Aorta (tissue), 5 donors: ENCODE measurements at places on chromosomes 5 and 9. TPM values are rescaled to one million over a fixed set of nuclear protein-coding genes. Genes with fewer than 3 reads are reported as not detected.

DNA sequence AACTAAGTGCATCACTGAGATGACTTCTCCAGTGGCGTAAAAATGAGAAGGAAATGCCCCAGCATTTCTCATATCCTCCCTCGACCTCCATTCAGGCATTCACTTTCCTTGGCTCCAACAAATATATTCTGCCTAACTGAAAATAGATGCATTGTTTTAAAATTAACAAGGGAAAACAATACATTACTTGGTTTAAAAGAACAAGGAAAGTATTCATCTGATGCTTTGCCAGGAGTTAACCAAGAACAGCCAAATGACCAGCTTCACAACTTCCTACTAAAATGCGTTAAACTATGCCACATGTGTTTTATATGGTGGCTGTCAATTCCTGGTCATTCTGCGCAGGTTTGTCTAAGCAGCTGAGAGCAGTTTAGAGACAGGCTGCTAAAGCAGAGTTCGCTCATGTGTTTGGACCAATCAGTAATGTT is 121.4 kb downstream of the GNAQ start:
- DNase-seq, result no peak

DNA sequence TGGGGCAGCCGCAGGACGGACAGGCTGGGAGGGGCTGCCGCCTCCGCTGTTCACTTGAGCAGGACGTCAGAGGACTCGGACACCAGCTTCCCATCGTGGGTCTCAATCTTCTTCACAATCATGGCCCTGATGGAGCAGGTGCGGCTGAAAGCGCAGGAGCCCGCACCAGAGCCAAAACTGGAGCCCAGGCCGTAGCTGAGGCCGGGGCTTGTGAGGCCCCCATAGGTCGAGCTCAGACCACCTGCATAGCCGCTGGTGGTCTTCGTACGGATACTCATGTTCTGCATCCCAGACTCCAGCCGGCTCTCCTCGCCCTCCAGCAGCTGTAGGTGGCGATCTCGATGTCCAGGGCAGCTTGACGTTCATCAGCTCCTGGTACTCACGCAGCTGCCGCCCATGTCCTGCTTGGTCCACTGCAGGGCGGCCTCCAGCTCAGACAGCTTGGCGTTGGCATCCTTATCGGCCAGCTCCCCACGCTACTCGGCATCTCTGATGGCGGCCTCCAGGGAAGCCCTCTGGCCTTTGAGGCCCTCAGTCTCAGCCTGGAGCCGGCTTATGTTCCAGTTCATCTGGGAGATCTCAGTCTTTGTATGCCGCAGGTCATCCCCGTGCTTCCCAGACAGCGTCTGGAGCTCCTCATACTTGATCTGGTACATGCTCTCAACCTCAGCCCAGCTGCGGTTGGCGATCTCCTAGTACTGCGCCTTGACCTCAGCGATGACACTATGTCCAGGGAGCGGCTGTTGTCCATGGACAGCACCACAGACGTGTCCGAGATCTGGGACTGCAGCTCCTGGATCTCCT is 43.7 kb upstream of the DEPDC1B start:
- DNase-seq, result no peak

- DNase-seq, result no peak
Measured at GRCh38 chr9:98536542-98537173, 172.1 kb downstream of the GABBR2 start.

GRCh38 chr9:81560851-81561732 is 128.3 kb downstream of the TLE1 start:
- no peak for DNase-seq

DOCK8 gene
- 20.2 TPM for total RNA-seq

ZDHHC21 gene
- 17.7 TPM for total RNA-seq

IFNE gene
- not detected for total RNA-seq

SURF4 gene
- 114 TPM for total RNA-seq

GRCh38 chr5:34684281-34684979 is 28.3 kb downstream of the RAI14 start:
- no peak for DNase-seq

GRCh38 chr9:95383845-95384244 is 66.3 kb upstream of the FANCC start:
- no peak for DNase-seq

DNA sequence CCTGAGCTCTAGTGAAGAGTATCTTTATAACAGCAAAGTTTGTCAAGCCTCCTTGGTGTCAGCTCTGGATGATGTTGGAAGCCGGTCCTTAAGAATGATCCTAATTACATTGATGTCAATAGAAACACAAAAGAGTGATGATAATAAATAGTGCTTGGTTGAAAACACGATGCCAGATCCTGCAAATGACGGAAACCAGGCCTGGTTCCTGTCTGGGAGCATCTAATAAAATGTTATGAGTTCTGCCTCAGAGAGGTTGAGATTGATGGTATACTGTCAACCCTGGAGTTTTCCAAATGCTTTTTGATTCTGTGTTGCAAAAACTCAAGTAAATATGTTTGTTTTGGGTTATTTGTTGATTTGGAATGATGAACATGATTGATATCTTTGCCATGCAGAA is 23.3 kb downstream of the HMHB1 start:
- DNase-seq, result no peak

DNA sequence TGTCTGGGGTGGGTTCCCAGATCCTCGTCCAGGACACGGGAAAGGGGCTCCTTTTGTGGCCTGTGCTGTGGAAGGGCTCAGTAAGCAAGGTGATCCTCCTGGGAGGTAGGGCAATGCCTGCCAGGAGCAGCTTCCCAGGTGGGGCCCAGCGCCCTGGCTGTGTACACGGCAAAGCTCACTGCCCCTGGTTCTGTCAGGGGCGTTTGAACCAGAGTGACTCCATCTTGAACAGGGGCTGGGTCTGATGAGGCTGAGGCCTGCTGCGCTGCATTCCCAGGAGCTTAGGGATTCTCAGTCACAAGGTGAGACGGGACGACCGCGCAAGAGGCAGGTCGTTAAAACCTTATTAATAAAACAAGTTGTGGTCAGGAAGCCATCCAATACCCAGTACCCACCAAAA is 19.9 kb upstream of the SLC12A7 start:
- no peak for DNase-seq

PCDHB10 gene
- total RNA-seq, result 7.7 TPM

GFI1B gene
- total RNA-seq, result not detected

DNA sequence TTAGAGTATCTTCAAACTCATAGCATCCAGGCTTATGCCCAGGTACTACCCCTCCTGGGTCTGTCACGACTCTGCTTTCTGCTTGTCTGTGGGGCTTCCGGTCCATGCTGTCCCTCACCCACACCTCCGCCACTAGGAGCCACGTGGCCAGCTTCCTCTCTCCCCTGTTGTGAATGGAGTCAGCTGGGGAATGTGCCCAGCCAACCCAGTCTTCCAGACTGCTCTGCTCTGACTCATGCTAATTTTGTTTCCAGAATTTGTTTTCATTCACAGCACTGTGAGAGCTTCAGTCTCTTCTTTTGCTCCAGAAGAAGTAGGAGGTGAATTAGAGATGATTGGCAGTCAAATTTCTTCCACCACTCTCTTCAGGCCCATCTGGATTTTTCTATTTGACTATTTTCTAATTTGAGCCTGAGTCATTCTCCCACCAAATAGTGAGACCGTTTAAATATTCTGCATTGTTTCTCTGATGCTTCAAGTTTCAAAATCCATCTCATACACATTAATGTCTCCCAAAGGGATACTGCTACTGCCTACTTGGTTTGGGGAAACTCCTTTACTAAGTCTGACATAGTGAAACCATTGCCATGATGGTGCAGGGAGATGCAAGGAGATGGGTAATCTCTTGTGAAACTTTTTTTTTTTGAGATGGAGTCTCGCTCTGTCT is 424.1 kb upstream of the KIF2A start:
- DNase-seq, result no peak

GRCh38 chr9:128108269-128109049 is 19.1 kb downstream of the PTGES2 start:
- peak; percentile 63 for DNase-seq

GRCh38 chr5:9898319-9898718 is 268.2 kb upstream of the TAS2R1 start:
- no peak for DNase-seq

FAM81B gene
- total RNA-seq, result not detected

DNA sequence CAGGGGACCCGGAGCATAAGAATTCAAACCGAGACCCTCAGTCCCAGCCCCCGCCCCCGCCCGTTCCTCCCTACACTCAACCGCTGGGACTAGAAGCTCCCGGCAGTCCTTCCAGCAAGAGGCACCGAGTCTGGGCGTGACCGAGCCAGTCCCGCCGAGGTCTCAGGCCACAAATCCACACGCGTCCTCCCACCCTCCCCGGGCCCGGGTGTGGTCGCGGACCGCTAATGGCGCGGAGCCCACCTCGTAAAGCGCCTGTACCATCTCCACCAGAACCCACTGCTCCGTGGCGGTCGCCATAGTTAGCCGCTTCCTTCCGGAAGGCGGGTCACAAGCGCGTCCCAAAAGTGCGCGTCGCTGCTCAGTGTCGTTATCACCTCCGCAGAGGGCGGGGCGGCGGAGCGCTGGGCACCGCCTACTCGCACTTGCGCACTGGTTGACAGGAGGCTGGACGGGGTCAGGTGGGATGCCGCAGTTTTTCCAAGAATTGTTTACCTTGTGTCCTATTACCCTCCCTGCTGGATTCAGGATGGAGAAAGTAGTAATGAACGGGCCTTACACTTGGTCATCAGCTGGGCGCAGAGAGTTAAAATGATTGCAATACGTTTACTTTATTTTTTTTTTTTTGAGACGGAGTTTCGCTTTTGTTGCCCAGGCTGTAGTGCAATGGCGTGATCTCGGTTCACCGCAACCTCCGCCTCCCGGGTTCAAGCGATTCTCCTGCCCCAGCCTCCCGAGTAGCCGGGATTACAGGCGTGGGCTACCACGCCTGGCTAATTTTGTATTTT is at the start of gene SPTLC1:
Gene SPTLC1, minus strand, starts transcription at position 343 of the 788 bp plus-strand sequence. Its CDS starts 43 bp downstream, at position 300.
- DNase-seq, result peak; percentile 97

GRCh38 chr9:36963346-36963745 is 70.7 kb downstream of the PAX5 start:
- no peak for DNase-seq

SOX30 gene
- not detected for total RNA-seq

TRPM6 gene
- 1.0 TPM for total RNA-seq

MORN5 gene
- total RNA-seq, result not detected

SPINK4 gene
- total RNA-seq, result not detected

SRP19 gene
- total RNA-seq, result 33.4 TPM

ZDHHC12 gene
- total RNA-seq, result 13.1 TPM

DNA sequence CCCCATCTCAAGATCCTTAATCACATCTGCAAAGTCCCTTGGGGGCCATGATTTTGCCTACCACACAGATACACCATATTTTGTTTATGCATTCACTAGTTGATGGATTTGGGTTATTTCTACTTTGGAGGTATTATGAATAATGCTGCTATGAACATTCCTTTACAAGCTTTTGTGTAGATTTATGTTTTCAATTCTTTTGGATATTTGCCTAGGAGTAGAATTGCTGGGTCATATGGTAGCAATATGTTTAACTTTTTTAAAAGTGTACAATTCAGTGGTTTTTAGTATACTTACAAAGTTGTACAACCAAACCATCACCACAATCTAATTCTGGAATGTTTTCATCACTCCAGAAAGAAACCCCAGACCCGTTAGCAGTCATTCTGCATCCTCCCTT is 7.8 kb upstream of the ANP32B start:
- no peak for DNase-seq

ANKDD1B gene
- 0.88 TPM for total RNA-seq

PCDHB13 gene
- 6.7 TPM for total RNA-seq

GPX8 gene
- total RNA-seq, result 49.8 TPM

RGMB gene
- 11.9 TPM for total RNA-seq

DNA sequence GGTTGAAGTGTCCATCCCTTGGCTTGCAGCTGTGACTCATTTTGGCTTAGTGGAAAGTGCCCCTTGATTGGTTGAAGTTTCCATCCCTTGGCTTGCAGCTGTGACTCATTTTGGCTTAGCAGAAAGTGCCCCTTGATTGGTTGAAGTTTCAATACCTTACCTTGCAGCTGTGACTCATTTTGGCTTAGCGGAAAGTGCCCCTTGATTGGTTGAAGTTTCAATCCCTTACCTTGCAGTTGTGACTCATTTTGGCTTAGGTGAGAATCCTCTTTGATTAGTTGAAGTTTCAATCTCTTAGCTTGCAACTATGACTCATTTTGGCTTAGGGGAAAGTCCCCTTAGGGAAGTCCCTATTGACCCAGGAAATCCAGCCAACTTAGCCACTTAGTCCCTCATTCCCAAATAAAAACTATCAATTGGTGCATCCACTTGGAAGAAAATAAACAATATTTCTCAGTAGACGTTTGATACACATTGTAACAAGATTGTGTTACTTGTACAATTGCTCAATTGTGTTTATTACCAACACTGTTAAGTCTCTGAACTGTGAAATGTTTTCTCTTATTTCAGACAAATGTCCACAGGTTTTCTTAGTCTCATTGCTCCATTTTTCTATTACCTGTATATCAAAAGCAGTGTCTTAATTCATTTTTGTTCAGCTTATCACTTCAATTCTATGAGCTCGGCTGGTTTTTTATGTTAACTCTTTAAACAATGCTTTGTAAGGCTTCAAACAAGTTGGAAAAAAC is 2308.8 kb upstream of the ACO1 start:
- DNase-seq, result no peak

C9orf78 gene
- total RNA-seq, result 38.1 TPM

NPR3 gene
- 15.2 TPM for total RNA-seq
